GM04504 (cell line): ENCODE measurements at places on chromosomes 2 and 18.

DNA sequence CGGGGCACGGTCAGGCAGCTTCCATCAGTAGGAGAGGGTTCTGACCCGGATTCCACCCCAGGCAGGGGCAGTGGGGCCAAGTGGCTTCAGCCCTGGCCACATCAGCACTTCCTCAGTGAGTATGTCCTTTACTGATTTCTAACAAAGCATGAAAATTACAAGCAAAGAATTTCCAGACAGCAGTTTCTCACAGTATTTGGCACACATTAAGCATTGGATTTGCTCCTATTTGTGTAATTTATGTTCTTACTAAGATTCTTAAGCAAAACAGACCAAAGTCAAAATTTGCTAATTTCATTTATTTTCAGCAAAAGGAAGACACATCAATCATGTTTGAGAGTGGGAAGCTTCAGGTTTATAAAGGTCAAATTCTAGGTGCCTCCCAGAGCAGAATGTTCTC, 73.3 kb upstream of the NFATC1 start:
- DNase-seq, result no peak

DNA sequence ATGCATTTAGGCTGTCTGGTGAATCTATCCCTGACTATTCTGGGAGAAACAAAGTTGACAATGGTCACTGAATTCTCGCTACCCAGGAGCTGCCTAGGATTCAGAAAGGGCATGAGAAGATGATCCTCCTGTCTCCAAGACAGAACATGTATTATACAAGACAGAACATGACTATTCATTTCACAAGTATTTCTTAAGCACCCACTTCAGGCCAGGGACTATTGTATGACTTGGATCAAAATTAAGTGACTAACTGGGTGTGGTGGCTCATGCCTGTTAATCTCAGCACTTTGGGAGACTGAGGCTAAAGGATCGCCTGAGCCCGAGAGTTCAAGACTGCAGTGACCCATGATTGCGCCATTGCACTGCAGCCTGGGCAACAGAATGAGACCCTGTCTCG, 235.8 kb upstream of the RAB12 start:
- DNase-seq, result no peak

- no peak for DNase-seq
These were observed 105.5 kb upstream of the GLI2 start for GRCh38 chr2:120630031-120630701.

DNA sequence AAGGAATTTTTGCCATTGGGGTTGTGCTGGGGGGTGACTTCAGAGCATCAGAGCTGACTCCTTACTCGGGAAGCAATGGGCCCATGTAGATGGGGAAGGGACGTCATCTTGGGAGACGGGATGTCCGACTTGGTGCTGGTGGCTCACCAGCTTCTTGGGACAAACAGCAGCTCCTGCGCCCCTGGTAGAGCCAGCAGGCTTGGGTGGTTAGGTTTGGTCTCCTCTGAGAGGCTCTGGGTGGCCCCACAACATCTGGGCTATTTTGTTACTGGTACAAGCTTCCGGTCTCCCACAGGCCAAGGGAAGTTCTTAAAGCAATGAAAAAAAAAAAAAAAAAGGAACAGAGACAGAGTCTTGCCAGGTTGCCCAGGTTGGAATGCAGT, 1.8 kb downstream of the NGEF start:
- DNase-seq, result no peak

GRCh38 chr18:4445902-4446301, 9.2 kb downstream of the DLGAP1 start:
- no peak for DNase-seq

DNA sequence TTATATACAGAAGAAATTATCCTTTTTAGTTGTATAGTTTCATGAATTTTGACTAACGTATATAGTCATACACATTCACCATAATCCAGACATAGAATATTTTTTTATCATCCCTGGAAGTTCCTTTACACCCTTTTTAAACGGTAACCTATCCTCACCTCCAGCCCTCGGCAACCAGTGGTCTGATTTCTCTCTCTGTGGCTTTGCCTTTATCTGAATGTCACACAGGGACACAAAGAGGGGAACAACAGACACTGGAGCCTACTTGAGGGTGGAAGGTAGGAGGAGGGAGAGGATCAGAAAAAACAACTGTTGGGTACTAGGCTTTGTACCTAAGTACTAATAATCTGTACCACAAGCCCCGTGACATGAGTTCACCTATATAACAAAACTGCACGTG, 191.9 kb downstream of the MC4R start:
- no peak for DNase-seq

- no peak for DNase-seq
These were observed 40.4 kb downstream of the CYRIA start for GRCh38 chr2:16625201-16625729.

GRCh38 chr2:117470311-117471095, 344.0 kb upstream of the DDX18 start:
- DNase-seq, result no peak

- DNase-seq, result no peak
These were observed 279.7 kb downstream of the NRXN1 start for GRCh38 chr2:50752237-50752636.

DNA sequence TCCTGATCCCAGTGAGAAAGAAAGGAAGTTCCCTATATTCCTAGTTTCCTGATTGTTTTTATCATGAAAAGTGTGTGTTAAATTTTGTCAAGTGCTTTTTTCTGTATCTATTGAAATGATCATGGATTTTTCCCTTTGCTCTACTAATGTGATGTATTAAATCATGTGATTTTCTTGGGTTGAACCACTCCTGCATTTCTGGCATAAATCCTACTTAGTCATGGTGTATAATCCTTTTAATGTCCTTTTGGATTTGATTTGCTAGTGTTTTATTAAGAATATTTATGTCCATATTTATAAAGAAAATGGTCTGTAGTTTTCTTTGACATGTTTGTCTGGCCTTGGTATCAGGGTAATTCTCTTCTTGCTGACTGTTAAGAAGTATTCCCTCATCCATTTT, 87.3 kb upstream of the CNGA3 start:
- no peak for DNase-seq

- no peak for DNase-seq
These were observed 255.2 kb upstream of the SPRED2 start for GRCh38 chr2:65687614-65688013.

- DNase-seq, result no peak
These were observed 40.9 kb downstream of the MTHFD2 start for GRCh38 chr2:74239346-74239745.

DNA sequence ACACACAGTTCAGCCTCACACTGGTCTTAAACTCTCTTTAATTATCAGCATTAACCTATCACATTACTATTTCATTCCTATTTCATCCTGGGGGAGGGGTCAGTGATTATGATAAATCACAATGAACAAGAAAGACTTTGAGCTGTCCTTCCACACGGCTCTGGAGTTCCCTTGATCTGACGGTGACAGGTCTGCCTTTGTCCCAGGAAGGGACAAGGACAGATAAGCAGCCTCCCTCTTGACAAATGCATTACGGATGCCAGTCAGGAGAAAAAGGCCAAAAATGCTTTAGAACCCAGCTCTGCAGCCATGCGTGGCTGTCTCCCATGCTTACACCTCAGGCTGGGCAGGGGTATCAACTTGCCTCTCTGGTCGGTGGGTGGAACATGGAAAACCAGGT, 281.7 kb downstream of the BCL11A start:
- DNase-seq, result no peak

DNA sequence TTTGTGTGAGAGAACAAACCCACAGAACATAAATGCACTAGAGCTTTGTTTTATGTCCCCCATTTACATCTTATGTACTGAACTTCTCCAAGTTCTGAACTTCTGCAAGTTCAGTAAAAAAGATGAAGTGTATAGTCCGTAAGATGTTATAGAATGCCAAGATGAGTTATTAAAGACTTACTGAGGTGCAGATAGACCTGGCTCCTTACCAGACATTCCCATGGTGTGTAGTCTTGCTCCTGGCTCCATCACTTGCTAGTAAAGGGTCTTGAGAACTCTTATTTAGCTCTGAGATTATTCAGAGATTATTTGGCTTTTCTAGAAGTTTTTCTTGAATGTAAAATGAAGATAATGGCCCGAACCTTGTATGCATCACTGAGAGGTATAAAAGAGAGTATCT, 16.8 kb downstream of the GULP1 start:
- no peak for DNase-seq

GRCh38 chr2:162607915-162608314, 230.7 kb downstream of the KCNH7 start:
- no peak for DNase-seq

DNA sequence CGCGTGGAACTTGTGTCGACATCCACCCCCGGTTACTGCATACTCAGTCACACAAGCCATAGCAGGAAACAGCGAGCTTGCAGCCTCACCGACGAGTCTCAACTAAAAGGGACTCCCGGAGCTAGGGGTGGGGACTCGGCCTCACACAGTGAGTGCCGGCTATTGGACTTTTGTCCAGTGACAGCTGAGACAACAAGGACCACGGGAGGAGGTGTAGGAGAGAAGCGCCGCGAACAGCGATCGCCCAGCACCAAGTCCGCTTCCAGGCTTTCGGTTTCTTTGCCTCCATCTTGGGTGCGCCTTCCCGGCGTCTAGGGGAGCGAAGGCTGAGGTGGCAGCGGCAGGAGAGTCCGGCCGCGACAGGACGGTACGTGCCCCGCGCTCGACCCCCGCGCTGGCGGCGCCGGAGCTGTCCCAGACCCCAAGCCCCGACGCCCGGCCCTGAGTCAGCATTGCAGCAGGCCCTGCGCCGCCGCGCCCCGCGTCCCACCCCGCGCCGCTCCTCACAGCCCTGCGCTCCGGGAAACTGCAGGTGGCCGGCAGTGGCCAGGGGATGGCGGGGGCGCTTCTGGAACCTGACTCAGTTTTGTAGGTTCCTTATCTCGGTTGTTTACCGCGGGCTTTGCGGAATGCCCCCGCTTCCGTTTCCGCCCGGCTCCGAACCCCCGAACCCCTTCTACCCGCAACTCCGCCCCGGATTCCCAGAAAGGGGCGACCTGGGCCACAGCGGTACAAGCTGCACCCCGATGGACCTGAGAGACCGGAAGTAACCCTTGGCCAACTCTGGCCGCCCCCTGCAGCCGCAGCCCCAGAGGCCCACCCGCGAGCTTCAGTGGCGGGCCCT, at the start of gene CFLAR:
CFLAR (plus strand) TSS at position 50 of the 844 bp plus-strand sequence. CDS start 13,702 bp downstream, outside the sequence.
- peak; percentile 62 for DNase-seq

DNA sequence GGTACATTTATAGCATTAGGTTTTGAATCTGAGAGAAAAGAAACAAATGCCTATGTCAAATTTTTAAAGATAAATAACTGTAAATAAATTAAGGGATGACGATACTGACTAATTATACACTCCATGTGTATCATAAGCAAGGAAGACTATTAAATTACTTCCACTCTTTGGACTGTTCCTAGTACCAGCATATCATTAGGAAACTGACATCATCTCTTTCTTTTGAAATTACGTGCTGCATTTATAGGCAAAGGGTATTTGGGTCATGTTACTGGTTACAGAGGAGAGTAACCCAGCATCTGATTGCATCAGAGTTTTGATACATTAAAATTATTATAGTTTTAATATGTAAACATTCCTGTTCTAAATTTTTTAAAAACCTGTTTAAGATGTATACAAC, 309.7 kb downstream of the XIRP2 start:
- DNase-seq, result no peak

GRCh38 chr2:239691720-239692119, 290.9 kb upstream of the HDAC4 start:
- DNase-seq, result no peak

- peak; percentile 3 for DNase-seq
These were observed 371.5 kb upstream of the SETBP1 start for GRCh38 chr18:44309185-44309584.

DNA sequence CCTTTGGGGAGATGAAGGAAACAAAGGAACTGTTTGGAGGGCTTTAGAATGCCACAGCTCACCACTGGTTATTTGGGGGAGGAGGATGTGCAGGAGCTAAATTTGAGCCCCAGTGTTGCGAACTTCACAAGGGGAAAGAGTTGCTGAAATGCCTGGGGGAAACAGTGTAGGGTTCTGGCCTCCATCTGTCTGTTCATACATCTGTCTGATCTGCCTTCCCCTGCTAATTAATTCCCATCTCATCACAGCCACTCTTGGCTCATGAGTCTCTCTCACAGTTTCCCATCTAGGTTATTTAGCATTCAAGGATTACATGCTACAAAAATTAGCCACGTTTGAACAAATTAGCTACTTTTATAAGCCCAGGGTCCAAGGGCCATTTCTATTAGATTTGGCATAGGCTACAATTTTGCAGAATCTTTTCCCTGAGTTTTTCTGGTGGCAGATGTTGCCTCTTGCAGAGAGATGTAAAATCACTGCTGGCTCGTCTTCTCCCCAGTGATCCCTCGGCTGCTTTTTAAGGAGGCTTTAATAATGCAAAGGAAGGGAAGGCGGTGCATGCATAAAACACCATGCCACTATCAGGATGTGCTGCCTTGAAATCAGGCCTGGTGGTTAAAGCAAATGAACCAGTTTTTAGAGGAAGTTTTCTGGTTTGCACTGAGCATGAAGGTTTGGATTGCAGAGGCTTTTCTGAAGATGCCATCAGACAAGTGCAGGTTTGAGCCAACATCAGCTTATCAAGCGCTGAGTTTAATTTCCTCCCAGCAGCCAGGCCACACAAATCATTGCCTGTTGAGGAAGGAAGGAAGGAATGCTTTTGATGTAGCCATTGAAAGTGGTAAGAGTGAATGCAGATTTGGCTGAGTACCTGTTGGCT, 35.0 kb downstream of the ADD2 start:
- no peak for DNase-seq

GRCh38 chr2:113890253-113891235, 655 bp downstream of the ACTR3 start:
- DNase-seq, result peak; percentile 47
